ENCODE measurements at places on chromosomes 7 and 10.
A peak's percentile ranks its signal among the peaks of the same experiment; 100 is the strongest.

- DNase-seq: no peak
Measured at GRCh38 chr10:112161757-112162518, 21.6 kb downstream of the GPAM start.

GRCh38 chr10:76582531-76582930 lies 1055.1 kb downstream of the KCNMA1 start:
- no peak for DNase-seq

DNA sequence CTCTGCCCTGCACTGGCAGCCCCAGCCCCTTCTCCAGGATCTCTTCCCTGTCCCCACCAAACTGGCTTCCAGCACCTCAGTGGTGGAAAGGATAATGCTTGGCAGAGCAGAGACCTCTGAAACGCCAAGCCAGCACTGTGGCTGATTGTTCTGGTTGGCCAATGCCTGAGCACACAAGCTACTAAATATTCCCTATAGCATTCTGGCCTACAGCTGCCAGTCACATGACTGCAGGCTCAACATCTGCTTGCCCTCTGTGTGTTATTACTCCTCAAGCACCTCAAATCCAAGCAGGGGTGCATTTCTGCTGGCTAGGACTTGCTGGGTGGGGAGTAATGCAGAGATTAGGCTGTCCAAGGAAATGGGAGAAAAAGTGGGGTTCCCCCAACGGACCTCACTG lies 6.1 kb downstream of the TBATA start:
- no peak for DNase-seq

DNA sequence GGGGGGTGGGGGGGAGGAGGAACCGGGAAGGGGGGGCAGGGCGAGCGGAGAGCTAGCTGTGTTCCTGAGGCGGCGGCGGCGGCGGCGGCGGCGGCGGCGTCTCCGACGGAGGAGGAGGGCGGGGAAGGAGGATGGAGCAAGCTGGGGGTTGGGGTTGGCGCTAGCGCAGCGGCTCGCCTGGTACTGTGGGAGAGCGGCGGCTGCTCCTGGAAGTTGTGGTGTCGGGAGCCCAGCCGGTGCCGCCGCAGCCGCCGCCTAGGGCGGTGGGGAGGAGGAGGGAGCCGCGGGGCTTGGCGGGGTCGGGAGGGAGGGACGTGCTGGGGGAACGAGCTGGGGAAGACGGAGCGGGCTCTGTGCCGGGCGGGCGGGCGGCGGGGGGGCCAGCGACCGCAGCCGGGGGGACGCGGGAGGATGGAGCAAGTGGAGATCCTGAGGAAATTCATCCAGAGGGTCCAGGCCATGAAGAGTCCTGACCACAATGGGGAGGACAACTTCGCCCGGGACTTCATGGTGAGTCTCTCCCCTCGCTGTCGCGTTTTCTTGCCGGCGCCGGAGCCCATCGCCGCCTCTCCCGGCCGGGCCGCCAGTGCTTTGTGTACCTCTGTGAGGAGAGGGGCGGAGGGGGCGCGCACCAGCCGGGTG lies at the start of gene PTPN12:
PTPN12 (plus strand) TSS at position 160 of the 642 bp plus-strand sequence; CDS start at position 412, 252 bp downstream.
- DNase-seq: peak; percentile 92

- DNase-seq: no peak
Measured at GRCh38 chr7:26688388-26688787, 176.0 kb downstream of the SKAP2 start.

GRCh38 chr10:50544095-50544856 lies 79.5 kb downstream of the SGMS1 start:
- no peak for DNase-seq

DNA sequence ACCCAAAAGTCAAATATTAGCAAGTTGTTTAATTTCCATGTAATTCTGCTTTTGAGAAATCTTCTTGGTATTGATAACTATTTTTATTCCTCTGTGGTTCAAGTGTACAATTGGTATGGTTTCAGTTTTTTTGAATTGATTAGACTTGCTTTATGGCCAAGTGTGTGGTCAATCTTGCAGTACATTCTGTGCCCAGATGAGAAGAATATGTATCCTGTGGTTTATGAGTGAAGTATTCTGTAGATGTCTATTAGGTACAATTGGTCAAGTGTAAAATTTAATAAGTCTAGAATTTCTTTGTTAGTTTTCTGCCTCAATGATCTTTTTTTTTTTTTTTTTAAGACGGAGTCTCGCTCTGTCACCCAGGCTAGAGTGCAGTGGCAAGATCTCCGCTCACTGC lies 36.6 kb upstream of the C7orf33 start:
- no peak for DNase-seq

DNA sequence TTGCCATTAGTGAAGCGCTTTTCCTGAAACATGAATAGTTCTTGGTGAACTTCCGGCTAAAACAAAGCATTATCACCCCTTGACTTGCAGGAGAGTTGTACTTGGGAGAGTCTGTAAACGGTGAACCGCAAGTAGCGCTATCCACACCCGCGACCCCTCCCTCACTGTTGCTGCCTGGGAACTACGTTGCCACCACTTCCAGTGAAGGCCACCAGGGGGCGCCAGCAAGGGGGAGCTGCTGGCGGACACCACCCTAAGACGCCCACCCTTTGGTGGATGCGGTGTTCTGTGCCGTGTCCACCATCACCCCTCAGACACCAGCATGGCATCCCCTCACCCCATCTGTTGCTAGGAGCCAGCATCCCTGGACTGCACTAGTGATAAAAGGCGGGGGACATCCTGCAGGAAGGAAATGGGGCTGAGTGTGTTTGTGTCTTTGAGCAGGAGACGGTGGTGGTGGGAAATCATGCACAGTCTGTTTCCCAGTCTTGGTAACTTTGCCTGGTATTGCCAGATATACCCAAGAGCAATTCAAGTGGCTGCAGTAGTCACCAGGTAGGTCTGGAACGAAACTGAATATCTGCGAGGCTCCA lies 298.2 kb downstream of the FRMD4A start:
- DNase-seq: no peak

DNA sequence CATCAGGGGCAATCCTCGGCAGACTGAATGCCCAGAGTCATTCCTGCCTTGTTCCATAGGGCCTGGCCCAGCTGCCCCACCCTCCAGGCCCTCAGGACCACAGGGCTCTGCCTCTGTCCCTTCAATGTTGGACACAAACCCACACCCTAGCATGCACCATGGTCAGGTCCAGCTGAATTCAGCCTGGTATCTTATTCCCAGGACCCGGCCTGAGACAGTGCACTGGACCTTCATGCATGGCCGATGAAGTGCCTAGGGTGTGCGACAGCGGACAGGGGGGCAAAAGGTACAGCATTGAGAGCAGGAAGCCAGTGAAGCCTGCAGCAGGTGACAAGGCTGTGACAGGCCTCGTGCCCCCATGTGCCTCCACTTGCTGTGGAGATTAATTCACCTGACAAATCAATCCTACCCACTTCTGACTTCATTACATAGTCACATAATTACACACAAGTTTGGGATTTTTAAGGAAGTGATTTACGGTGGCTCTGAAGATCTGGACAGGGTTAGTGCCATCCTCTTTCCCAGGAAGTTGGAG lies 261.9 kb downstream of the GRID1 start:
- no peak for DNase-seq

GRCh38 chr10:118873738-118874105 lies 119.0 kb upstream of the CACUL1 start:
- DNase-seq: no peak

GRCh38 chr7:43135129-43135528 lies 22.7 kb downstream of the HECW1 start:
- no peak for DNase-seq

DNA sequence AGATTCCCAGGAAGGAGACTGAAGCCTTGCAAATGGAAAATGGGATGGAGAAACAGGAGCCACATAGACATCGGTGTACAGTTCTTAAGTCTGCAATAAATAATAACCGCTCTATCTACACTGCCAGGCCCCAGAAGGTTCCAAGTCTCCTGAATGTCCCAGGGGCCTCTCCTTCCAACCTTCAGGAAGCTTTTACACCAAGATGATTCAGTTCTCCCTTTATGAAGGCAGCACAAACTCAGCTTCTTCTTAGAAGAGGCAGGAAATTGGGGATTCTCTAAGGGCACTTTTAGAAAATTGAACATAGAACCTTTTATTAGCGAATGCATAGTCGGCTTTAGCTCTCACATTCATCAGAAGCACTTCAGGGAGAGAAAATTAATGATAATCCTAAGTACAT lies 130.8 kb upstream of the LYZL1 start:
- no peak for DNase-seq

DNA sequence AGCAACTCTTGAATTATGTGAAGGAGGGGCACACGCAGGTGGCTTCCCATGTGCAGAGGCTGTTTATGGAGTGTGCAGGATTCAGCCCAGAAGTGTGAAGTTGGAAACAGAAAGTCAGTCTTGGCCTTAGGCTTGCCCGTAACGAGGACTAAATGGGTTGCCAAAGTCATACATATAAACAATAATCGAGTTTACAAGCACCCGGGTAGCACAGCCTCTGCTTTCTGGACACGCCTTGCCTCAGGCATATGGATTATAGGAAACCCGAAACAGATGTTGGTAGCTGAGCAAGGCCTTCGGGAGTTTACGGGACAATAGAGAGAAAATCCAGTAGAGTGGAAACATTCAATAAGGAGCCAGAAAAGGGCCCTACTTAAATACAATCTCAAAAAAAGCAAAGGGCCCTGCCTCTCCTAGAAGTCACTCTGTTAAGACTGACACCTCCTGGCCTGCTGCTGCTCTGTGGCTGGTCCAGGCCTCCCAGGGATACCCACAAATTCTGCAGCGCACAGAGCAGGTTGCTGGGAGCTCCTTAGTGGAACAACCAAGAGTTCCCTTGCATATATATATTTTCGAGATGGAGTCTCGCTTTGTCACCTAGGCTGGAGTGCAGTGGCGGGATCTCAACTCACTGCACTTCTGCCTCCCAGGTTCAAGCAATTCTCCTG lies 48.5 kb downstream of the SMKR1 start:
- no peak for DNase-seq

Measured in NCI-H1092 treated with DMSO at 0.1 percent for 48 hours (cell line).